Thyroid gland (tissue), 4 donors: ENCODE measurements at places on chromosomes 7 and 10. TPM values are rescaled to one million over a fixed set of nuclear protein-coding genes. Genes with fewer than 3 reads are reported as not detected.

ECHDC3 gene
- 22.4 TPM for total RNA-seq

GRCh38 chr7:19119870-19120486 is 2.5 kb upstream of the TWIST1 start:
- DNase-seq: no peak

GRCh38 chr7:417973-418601 is 101.6 kb downstream of the PDGFA start:
- no peak for DNase-seq

DNA sequence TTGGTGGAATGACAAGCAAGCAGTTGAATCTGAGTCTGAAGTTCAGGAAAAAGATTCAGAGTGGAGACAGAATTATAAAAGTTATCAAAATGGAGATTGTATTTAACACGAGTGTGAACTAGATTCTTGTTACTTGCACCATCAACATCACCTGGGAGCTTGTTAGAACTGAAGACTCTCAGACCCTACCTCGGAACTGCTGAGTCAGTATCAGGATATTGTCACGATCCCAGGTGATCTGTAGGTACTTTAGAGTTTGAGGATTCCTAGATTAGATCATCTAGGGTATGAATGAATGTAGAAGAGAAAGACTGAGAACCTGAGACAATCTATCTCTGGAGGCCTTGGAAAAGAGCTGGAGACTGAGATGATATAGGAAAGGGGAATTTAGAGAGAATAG is 194.1 kb downstream of the CTTNBP2 start:
- no peak for DNase-seq

DNA sequence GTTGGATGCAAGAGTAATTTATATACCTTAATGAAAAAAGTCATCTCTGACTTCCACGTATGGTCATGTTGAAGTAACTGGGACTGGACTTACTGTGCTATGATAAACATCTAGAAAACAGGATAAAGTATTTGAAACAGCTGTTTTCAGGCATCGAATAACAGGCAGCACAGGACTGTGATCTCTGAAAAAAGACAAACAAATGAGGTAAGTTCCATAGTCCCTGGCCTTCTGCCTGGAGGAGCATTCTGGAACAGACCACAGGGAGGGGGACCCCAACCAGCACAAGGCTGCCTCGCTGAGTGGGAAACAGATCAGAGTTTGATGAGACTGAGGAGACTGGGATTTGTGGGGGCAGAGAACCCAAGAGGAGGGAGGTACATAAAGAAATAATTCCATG is 89.1 kb upstream of the HABP2 start:
- DNase-seq: peak; percentile 8

GRCh38 chr10:5096108-5096507 is 1.9 kb downstream of the AKR1C3 start:
- DNase-seq: no peak

CAV2 gene
- 210 TPM for total RNA-seq

- no peak for DNase-seq
Observed at GRCh38 chr7:151937286-151937685, 19.0 kb upstream of the GALNTL5 start.

DNA sequence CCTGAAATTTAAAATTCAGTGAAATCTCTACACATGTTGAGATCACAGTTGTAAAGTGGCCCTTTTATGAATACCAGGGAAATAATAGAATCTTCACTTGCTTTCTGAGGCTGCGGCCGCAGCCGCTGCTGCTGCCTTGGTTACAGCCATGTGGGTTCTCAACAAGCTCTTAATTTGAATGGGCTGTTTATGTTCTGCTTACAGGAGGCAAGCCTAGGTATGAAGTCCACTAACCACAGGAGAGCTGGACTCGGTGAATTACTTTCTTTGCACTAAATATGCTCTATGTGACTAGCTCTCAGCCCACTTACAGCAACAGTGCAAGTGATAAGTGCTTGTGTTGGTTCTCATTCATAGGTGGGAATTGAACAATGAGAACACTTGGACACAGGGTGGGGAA is 410.8 kb downstream of the SFMBT2 start:
- DNase-seq: peak; percentile 36

DNA sequence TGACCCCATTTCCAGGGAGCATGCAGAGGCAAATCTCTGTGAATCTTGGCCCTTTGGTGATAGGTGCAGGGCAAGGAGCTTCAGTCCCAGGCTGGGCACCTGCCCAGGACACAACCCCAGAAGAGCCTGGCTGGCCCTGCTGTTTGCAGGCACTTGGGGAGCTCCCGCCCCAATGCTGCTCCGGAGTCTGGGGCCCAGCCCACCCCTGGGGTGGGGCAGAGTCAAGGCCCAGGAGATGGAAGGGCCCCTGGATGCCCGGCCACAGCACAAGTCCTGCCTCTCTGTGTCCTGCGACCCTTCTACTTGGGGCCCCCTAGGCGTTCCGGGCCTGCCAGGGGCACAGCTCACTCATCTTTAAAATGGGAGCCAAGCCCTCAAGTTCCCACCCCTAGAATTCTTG is 24.7 kb downstream of the PDGFA start:
- DNase-seq: no peak

GRCh38 chr7:83550100-83550499 is 98.8 kb downstream of the SEMA3E start:
- no peak for DNase-seq

ACTL6B gene
- total RNA-seq: not detected

DNA sequence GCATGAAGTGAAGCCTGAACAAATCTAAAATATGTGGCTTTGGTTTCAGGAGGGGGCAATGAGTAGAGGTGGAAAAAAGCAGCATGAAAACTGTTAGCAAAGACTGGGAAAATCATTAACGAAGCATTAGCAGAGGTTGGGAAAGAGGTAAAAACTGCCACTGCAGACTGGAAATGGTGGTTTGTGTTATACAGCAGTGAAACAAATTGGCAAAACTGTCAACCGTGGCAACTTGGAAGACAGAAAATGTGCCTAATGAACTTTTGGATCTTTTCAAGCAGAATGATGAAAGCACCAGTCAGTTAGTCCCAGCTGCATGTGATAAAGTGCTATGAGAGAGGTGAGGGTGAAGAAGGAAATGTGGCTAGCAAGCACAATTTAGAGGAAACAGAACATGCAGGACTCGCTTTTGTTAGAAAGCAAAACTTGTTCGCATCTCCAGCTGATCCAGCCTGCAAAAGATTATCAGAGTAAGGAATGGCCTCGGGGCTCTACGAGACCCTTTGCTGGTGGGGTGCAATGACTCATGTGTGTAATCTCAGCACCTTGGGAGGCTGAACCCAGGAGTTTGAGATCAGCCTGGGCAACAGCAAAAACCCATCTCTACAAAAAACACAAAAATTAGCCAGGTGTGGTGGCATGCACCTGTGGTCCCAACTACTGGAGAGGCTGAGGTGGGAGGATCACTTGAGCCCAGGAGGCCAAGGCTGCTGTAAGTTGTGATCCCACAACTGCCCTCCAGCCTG is 45.7 kb downstream of the SKIDA1 start:
- no peak for DNase-seq

DNA sequence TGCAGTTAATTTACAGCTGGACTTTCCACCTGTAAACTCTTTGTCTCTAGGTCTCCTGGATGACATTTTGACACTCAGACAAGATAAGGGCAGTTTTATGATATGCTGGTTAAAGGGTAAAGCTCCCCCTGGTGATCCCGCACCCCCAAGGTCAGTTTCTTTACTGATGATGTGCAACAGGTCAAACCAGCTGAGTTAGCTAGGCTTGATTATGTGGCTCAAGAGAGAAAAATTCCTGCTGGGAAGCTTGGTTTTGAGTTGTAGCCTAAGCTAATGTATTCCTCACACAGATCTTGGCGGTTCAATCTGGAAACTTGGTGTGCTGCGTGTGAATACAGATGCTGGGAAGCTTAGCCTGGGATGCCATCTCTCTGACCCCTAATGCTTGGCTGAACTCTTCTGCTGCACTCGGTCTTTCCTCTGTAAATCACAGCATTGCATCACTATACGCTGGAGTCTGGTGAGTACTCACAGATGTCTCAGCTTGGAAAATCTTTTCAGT is 11.4 kb upstream of the AKR1D1 start:
- DNase-seq: no peak

DNA sequence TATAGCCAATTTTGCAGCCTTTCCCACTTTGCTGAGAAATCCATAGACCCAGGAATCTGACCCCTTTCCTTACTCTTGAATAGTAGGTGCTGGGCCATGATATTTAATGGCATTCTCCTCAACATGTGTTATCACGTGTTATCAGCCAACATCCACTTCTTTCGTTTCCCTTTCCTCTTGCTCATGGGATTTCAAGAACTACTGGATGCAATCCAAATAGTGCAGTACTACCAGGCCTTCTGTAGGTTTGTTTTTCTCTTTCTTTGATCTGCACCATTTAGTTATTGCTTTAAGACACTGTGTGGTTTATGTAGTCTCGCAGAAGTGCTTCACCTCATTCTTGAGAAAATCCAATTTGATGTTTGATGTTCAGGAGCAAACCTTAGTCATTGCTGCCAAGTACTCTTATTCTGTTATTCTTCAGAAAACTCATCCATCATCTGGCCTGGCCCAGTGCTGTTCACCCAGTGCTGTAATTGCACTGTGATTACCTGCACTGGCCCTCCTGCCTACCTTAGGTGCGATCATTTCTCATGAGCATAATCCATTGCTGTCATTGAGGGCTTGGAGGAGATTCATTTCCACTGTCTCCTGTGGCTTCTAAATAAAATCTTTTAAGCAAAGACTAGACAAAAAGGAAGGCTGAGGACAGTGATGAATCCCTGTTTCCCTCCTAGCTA is 315.3 kb downstream of the BMPER start:
- DNase-seq: no peak

GRCh38 chr10:99756159-99756558 is 24.1 kb downstream of the CUTC start:
- no peak for DNase-seq

DNA sequence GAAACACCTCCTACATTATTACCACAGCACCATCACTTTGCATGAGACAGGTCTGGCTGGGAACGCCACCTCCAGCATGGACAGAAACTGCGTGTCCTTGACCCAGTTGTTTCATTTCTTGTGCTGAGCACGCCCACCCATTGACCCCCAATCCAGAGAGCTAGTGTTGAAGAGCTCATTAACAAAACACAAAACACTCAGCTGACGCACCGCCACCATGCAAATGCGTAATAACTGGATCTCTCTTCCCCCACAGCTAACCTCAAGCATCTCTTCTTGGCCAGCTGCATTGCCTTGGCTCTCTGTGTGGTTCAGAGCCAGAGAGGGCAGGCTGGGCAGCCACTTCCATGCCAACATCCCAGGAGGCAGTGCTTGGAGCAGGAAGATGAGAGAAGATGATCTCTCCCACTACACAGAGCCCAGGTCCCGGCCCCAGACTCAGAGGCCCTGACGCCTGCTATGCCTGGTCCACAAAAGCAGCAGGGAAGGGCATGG is 173.5 kb downstream of the PLXNA4 start:
- DNase-seq: peak; percentile 50

DNA sequence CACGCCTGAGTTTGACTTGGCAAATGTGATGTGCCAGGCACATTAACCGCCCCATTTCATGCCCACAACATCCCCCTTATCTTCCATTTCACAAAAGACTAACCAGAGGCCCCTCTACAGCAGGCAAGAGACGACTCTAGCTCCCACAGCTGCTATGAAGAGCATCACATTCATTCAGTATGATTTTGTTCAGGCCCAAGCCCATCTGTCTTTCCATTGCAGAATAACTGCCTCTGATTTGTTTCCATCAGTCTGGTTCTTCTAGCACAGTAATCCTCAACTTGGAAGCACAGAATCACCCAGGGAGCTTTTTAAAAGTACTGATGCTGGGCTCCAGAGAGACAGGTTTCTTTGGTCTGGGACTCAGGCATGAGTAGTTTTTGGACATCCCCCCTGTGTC is 169.7 kb downstream of the NEURL1 start:
- no peak for DNase-seq

DNA sequence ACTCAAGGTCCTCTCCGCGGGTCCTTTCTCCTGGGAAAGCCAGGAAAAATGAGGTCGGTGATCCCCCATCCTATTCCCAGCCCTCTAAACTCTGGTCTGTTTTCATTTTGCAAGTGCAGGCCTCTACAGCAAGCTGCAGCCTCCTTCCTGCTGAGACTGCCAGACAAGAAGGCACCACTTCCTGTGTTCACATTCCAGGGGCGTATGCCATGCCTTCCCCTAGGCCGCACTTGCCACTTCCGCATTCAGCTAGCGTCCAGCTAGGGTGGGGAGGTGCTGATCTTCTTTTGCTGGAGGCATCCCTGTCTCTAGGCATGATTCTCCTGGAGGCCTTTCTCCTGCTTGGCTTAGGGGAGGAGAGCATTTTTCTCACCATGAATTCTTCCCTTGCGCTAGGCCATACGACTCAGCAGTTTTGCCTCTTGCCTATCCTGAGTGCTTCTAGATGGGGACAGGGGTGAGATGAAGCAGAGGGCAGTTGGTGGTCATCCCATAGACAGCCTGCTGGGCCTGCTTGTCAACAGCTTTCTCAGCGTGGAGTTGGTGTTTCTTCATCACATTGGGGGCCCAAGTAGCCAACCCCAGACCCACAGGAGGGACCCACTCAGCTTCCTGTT is 328.9 kb downstream of the RPS24 start:
- DNase-seq: no peak

- no peak for DNase-seq
Observed at GRCh38 chr7:103793614-103794013, 195.8 kb downstream of the RELN start.
